Panc1 (cell line): ENCODE measurements at places on chromosomes 1 and 21. TPM values are rescaled to one million over a fixed set of nuclear protein-coding genes. Genes with fewer than 3 reads are reported as not detected.

GRCh38 chr1:81238129-81238528 is 562.6 kb upstream of the ADGRL2 start:
- DNase-seq = no peak
- H3K27ac ChIP-seq = no peak overlapping the region
- H3K27me3 ChIP-seq = no peaks in the 10 kb centered on the region
- peak overlapping the region; percentile 26 for H3K4me3 ChIP-seq
- H3K4me1 ChIP-seq = no peaks in the 10 kb centered on the region

DNA sequence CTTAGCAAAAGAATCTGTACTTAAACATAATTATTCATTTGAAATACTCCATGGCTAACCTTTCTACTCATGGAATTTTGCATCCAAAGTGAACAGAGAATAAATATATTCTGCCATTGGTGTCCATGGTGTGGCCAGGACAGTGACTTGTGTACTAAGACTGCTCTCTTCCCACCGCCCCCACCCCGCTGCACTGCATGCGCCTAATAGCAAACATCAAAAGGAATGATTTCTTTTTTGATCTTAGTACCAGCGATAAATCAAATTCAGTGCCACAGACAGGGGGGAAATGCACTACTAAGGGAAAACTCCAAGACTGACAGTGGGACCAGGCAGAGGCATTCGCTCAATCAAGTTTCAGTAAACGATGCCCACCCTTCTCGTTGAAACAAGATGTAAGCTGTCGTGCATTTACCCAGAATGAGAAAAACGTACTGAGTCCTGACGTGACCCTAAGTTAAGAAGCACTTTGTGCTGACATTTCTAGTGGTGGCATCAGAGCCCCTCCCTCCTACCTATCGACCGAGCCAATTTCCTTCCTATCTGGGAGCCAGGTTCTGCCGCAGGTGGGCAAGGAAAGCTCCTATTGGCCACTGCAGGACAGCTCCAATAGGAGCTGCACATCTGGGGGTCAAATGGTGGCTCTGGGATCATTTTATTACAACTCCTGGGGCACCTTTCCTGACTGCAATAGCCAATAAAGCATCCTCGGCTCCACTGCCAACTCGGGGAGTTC is 12.5 kb downstream of the ESRRG start:
- H3K27ac ChIP-seq = no peak overlapping the region
- H3K4me1 ChIP-seq = no peaks in the 10 kb centered on the region
- H3K4me3 ChIP-seq = no peak overlapping the region
- H3K36me3 ChIP-seq = no peaks in the 10 kb centered on the region
- no peak for DNase-seq
- H3K27me3 ChIP-seq = no peaks in the 10 kb centered on the region; the same call in 1 of the 2 replicates

DNA sequence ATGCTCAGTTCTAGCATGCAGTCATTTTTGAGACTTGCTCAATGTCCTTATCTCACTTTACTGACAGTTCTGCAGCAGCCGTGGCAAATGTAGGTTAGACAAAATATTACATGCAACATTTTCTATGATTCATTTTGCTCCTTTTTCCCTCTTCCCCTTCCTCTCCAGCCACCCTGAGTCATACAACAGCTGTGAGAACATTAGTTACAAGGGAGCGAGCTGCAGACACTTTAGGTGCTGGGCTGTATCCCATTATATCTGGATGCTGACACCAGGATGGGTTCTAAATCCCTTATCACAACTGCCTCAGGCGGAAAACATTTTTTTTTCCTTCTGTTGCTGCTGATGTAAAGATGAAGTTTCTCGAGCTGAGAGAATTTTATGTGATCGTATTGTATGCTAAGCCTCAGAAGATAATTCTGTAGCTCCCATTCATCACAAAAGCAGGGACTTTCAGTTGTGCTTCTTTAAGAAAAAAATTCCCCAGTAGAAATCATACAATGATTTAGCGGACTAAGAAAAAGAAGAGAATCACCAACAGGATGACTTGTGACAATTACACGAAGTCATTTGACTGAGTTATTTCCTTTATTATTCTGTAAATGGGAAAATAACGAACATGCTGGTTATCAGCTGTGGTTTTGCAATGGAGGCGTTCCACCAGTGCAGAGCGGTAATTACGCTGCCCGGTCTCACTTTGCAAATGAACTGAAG is 345.0 kb downstream of the DISC1 start:
- no peaks in the 10 kb centered on the region for H3K27me3 ChIP-seq
- DNase-seq = no peak

- H3K27me3 ChIP-seq = peaks cover 6% of the 10 kb centered on the region; the same call in 1 of the 2 replicates
- no peak overlapping the region for H3K27ac ChIP-seq
- H3K4me3 ChIP-seq = no peak overlapping the region
- no peaks in the 10 kb centered on the region for H3K36me3 ChIP-seq
These were observed 49.3 kb upstream of the AJAP1 start for GRCh38 chr1:4605158-4605557.

DNA sequence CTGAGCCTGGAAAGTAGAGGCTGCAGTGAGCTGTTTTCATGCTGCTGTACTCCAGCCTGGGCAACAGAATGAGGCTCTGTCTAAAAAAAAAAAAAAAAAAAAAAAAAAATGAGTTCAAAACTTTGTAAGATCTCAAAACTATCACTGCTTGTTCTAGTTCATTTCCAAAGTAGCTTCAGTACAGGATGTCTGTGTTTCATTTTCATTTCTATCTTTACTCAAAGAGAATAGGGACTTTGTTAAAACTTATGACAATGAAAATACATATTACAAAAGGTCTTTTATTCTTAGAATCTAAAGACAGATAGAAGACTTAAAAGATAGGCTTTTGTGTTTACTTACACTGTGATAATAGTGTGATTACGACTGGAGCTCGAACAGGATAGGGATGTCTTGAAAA is 709.7 kb downstream of the ADGRL2 start:
- H3K4me1 ChIP-seq = no peaks in the 10 kb centered on the region
- no peak overlapping the region for H3K27ac ChIP-seq
- no peaks in the 10 kb centered on the region for H3K27me3 ChIP-seq
- no peak for DNase-seq
- no peaks in the 10 kb centered on the region for H3K36me3 ChIP-seq
- H3K4me3 ChIP-seq = no peak overlapping the region

The RHEX gene
- not detected for total RNA-seq

DNA sequence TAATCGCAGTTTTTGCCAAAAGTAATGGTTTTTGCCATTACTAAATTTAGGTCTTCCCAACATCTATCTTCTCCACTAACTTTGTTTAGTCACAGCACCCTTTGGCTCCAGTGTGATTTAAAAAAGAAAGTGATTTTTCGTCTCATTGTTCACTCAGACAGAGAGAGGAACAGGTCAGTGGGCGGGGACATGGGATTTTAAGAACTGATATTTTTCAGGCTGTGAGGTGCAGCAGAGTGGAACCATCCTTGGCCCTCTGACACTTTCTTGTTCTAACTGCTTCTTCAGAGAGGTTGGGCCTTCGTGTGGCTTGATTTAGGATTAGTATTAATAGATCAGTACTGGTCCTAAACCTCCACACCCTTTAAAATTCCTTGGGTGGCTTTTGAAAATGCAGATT is 38.8 kb downstream of the CASQ2 start:
- no peak overlapping the region for H3K27ac ChIP-seq
- H3K27me3 ChIP-seq = no peaks in the 10 kb centered on the region
- no peak for DNase-seq
- no peaks in the 10 kb centered on the region for H3K4me1 ChIP-seq
- H3K36me3 ChIP-seq = no peaks in the 10 kb centered on the region

DNA sequence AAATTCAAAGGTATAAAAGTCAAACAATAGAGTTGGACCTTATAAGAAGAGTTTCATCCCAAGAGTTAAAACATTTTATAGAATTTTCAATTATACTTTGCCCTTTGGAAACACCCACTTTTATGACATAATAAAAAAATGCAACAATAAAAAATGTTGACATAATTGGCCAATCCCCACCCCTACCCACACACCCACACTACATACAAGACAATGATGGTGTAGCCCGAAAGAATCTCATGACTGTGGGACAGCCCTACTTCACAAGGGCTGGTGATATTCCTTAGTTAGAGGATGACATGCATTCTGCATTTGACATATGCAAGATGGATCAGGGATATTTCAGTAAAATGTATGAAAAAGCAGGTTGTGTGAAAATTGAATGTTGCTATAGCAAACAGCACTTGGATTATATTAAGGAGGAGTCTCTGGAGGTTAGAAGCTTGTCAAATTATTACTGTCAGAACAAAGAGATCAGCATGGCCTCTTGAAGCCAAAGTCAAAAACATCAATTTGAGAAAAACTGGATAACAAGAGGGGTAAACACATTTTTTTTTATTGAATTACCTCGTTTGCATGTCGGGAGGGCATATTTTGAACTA is 133.0 kb upstream of the SAMSN1 start:
- no peaks in the 10 kb centered on the region for H3K27me3 ChIP-seq
- no peak for DNase-seq
- H3K36me3 ChIP-seq = no peaks in the 10 kb centered on the region; the same call in 1 of the 2 replicates
- H3K27ac ChIP-seq = no peak overlapping the region

DNA sequence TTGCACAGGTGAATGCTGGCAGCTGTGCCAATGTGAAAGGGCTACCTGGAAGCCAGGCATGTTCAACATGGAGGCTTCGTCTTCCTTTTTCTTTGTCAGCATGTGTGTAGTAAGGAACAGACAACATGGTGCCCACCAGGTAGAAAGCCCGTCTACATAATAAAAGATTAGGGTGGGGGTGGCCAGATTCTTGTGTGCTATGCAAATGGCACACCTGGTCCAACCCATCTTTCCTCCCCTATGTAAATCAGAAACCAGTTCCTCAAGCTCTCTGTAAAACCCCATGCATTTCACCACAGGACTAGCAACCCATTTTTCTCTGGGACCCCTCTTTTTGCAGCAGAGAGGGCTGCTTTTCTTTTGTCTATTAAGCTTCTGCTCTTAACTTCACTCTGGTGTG is 72.3 kb upstream of the ZP4 start:
- no peak for DNase-seq
- no peak overlapping the region for H3K27ac ChIP-seq
- H3K36me3 ChIP-seq = no peaks in the 10 kb centered on the region

The KCNA2 gene
- total RNA-seq = 1.1 TPM

GRCh38 chr1:29977550-29977949 is 741.2 kb downstream of the PTPRU start:
- no peaks in the 10 kb centered on the region for H3K36me3 ChIP-seq
- H3K4me3 ChIP-seq = no peak overlapping the region
- no peak overlapping the region for H3K27ac ChIP-seq
- no peak for DNase-seq

DNA sequence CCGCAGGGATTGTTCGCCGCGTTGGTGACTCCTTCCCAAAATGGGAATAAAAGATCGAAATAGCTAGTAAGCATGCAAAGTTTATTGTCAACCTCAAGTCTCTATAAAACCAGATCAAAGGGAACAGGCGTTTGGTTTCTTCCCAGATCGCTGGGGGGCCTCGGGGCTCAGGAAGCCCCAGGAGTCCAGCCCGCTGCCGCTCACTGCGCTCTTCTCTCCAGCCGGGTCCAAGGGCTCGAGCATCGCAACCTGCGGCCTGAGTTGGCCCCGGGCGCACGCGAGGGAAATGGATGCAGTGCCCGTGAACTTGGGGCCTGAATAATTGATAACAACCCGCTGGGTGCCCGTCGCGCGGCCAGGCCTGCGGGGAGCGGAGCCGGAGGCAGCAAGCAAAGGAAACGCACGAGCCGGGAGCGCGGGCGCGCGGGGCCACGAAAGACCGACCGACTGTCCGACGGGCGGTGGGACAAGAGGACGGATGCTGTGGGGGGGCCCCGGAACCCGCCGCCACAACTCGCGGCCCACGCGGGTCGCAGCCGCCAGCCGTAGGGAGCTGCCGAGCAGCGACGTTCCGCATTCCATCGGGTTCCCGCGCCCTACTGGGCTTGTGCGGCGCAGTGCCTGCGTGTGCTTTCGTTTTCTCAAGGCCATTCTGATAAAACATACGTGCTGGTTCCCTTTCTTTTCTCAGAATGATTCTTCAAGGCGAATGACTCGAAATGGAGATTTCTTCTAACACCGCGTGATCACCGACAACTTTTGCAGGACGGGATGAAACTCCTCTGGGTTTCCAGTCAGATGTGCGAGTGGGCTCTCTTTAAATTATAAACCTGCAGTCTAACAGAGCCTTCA is 14.0 kb upstream of the ALX3 start:
- peak overlapping the region; percentile 37 for H3K4me3 ChIP-seq
- H3K27me3 ChIP-seq = peaks cover 9% of the 10 kb centered on the region
- H3K4me1 ChIP-seq = no peaks in the 10 kb centered on the region
- no peak overlapping the region for H3K27ac ChIP-seq
- no peak for DNase-seq

DNA sequence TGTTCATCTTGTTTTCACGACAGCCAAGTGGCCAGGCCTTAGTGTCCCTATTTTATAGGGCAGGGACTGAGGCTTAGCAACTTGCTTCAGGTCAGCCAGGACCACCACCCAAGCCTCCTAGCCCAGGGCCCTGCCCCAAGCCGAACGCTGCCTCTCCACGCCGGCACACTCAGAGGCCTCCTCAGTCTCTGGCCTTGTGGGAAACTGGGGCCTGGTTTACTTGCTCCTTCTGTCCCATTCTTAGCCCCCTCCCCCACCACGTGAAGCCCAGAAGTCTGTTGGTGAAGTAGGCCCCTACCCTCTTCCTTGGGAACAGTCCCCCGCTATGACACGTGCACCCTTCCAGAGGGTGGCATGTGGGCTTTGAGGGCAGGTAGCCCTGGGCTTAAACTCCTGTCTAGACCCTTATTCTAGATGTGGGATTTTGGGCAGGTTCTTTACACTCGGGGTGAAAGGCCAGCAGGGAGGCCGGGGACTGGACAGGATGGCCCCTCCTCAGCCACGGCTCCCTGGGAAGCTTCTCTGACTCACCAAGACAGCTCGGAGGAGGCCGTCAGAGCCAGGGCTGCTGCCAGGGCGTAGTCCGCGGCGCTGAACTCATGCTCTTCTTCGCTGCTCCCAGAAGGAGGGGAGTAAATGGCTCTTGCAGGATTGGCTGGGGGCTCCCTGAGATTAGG is 4.3 kb downstream of the MYOM3 start:
- H3K4me3 ChIP-seq = no peak overlapping the region
- DNase-seq = no peak
- peaks cover 28% of the 10 kb centered on the region for H3K4me1 ChIP-seq
- H3K27me3 ChIP-seq = no peaks in the 10 kb centered on the region
- H3K27ac ChIP-seq = 0 out of 2 replicates have a peak overlapping the region, but pooled peaks have one; percentile 29

The KLF18 gene
- not detected for total RNA-seq

- H3K4me3 ChIP-seq = no peak overlapping the region
- DNase-seq = no peak
- H3K27me3 ChIP-seq = no peaks in the 10 kb centered on the region
- H3K4me1 ChIP-seq = no peaks in the 10 kb centered on the region
These were observed 206.2 kb upstream of the KAZN start for GRCh38 chr1:14392161-14392858.

The FOXD3 gene
- 0.80 TPM for total RNA-seq
